Stimulated activated CD8-positive, alpha-beta memory T cell treated with anti-CD3 and anti-CD28 coated beads, Interleukin-12 subunit alpha, Interleukin-12 subunit beta, amount 100 ng/mL, for 1 hour (primary cell): ENCODE measurements at places on chromosomes 5 and 9.

DNA sequence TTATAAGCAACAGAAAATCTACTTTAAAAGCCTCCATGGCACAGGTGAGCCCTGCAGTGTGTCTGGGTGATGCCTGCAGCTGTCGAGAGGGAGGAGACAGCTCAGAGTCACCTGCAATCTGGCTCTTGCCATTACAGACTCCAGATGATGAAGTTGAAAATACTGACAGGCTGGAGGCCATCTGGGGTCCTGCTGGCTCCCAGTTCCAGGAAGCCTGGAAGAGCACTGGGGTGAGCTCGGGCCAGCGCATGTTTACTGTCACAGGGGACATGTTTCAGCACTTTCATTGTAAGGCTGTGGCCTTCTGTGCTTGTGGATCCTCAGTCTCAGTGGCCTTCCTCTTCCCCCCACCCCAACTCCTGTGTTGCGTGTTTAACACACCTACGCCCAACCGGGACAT is 28.4 kb downstream of the CEL start:
- no peak for DNase-seq

- DNase-seq: no peak
These were observed 106.6 kb downstream of the TMC1 start for GRCh38 chr9:72627956-72628540.

DNA sequence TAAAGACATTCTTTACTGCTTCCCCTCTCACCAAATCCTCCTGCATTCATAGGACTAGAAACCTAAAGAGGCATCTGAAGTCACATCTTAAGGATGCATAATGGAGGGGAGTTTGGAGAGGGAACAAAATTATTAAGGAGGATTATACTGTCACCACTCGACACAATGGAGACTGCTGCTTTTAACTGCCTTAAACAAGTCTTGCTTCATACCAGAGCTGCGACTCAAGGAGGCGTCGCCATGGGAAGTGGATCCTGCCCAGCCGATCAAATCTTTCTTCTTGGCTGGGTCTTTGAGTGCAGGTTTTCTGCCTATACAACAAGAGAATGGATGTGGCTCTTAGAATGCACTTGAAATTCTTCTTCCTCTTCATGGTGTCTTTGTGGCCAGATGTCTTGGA is 66.7 kb upstream of the FOXE1 start:
- no peak for DNase-seq

DNA sequence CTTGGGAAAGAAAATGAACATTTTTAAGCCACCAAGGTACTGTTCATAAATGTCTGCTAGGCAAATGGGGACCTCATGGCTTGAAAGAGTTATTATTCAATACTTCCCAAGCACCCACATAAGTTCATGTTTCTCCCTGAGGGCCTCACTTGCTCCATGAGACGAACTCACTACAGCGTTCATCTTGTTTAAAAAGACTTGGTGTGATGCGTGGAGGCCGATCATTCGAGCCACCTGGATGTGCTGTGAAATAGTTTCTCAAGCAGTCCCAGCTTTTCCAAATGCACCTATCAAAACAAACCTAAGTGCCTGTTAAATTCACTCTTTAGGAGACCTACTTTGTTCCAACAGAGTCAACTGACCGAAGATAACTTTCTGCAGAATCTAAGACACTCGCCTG is 103.2 kb downstream of the LHFPL2 start:
- no peak for DNase-seq

DNA sequence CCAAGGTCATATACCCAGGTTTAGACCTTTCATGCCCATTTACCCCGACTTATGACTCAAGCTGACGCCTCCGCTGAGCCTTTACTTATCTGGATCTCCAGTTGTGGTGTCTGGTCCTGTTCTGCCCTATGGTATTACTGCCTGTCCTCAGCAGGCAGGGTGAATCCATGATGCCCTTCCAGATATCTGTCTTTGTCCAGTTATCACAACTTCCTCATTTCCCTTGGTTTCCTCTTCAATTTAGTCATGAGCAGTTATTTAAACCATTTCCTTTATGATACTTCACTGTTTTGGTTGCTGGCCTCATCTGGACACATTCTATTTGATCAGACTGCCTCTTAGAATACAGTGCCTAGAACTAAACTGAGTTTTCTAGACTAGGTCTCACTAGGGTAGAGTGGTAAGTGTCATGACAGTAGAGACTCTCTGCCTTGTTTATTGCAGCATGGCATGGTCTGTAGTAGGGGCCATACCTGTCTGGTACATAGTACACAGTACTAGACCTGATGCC is 93.3 kb downstream of the MELK start:
- no peak for DNase-seq

DNA sequence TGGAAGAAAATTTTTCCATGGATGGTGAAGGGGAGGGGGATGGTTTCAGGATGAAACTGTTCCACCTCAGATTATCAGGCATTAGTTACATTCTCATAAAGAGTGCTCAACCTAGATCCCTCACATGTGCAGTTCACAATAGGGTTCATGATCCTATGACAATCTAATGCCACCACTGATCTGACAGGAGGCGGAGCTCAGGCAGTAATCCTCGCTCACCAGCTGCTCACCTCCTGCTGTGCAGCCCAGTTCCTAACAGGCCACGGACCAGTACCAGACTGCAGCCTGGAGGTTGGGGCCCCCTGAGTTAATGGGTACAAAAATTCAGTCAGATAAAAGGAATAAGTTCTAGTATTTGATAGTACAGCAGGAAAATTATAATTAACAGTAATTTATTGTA is 337.2 kb downstream of the NPR3 start:
- DNase-seq: no peak

DNA sequence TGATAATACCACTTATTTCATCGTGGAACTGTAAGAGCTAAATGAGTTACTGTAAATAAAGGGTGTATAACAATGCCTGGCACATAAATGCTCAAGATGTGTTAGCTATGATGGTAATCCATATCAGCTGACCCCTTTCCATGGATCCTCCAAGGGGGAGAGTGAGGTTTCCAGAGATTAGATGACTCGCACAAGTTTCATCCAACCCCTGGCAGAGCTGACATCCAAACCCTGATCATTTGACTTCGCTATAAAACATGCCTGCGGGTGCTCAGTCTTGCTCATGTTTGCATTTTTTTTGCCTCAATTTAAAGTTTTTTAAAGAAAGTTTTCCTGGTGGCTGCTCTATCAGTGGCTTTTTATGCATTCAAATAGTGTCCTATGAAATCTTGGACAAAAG is 145.7 kb upstream of the SMIM23 start:
- no peak for DNase-seq

GRCh38 chr5:59360130-59360555 is 533.4 kb downstream of the PDE4D start:
- DNase-seq: no peak

GRCh38 chr9:83630938-83631457 is 8.1 kb downstream of the IDNK start:
- DNase-seq: no peak

DNA sequence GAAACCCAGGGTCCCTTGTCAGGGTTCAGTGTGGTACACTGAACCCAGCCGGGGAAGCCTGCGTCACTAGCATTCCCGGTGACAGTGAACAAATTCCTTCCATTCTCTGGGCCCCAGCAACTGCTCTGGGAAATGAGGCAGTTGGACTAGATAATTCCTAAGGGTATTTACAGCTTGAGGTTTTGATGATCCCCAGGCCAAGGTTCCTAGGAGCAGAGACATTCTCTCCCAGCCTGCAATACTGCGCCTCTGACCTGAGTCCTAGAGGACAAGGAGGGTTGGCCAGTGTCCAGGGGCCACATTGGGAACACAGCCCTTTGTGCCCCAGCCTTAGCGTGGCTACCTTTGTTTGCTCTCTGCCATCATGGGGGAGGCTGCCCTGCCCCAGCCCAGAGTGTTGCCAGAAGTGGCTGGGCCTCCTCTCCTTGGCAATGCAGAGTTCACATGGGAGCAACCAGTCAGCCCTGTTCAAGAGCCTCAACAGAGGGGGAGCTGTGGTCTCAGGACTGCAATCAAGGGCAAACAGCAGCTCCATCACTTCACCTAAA is 178.2 kb downstream of the SEC61B start:
- no peak for DNase-seq

DNA sequence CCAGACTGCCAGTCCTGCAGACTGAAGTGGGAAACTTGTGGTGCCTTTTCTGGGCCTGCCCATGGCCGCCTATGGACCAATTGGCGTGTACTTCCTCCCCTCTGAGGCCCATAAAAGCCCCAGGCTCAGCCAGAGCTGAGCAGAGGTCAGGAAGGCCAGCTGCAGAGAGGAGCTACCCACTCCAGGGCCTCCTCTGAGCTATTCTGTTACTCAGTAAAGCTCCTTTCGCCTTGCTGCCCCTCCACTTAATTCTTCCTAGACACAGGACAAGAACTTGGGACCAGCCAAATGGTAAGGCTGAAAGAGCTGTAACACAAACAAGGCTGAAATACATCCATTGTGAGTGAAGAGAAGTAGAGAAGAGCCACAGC is 106.4 kb downstream of the C9orf50 start:
- DNase-seq: no peak

DNA sequence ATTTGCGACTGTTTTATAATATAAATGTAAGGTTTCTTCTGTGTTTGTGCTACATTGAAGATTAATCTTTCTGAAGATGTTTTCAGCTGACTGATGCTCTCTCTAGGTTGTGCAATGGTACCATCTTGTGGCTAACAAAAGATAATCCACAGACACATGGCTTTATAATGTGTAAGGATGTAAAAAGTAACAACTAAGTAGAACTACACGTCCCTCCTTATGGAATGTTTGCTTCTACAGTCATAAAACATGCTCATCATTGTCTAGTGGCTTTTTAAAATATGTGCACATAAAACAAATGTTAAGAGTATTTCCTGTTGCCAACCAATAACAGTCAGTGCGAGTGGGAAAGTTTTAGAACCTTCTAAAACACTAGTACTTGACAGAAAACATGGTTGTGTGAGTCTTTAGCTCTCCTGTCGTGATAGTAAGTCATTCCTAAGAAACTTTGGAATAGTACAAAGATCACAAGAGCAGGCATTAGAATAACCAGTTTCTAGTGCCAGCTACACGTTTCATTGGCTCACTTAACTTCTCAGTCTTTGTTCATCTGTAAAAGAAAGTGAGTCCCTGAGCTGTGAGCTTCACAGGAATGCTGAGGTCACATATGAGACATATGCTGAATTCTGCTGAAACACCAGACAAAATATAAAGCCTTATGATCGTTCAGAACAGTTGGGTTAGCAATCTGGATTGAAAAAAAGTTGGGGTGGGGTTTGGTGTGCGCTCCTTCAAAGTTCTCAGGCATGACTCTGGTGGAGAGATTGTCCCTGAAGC is 75.7 kb upstream of the GLIS3 start:
- no peak for DNase-seq

DNA sequence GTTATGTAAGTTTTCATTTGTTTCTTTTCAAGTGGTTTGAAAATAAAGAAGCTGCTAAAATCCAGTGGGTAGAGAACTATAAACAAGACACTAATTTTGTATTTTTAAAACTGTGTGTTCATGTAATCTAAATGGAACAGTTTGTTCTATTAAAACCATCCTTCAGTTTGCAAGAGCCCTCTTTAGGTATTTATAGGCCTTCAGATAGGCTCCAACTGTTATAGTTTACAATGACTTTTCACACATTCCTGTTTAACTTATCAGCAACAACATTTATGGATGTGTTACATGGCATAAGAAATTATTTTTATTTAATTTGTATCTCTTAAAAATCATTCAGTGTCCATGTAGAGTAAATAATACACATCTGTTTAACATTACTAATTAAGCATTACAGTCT is 126.7 kb upstream of the SLCO6A1 start:
- no peak for DNase-seq

GRCh38 chr5:11105696-11106095 is 344.7 kb upstream of the DAP start:
- DNase-seq: no peak

DNA sequence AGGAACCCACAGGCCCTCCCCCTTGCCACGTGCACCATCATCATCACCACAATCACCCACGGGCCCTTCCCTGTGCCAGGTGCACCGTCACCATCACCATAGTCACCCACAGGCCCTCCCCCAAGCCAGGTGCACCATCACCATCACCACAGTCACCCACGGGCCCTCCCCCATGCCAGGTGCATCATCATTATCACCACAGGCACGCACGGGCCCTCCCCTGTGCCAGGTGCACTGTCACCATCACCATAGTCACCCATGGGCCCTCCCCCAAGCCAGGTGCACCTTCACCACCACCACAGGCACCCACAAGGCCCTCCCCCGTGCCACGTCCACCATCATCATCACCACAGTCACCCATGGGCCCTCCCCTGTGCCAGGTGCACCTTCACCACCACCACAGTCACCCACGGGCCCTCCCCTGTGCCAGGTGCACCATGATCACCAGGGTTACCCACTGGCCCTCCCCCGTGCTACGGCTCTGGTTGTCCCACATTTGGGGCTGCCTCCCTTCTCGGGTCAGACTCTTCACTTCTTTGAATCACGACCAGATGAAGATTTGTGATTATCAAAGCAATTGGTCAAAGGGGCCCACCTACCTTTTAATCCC is 69.1 kb upstream of the OLFM1 start:
- no peak for DNase-seq

DNA sequence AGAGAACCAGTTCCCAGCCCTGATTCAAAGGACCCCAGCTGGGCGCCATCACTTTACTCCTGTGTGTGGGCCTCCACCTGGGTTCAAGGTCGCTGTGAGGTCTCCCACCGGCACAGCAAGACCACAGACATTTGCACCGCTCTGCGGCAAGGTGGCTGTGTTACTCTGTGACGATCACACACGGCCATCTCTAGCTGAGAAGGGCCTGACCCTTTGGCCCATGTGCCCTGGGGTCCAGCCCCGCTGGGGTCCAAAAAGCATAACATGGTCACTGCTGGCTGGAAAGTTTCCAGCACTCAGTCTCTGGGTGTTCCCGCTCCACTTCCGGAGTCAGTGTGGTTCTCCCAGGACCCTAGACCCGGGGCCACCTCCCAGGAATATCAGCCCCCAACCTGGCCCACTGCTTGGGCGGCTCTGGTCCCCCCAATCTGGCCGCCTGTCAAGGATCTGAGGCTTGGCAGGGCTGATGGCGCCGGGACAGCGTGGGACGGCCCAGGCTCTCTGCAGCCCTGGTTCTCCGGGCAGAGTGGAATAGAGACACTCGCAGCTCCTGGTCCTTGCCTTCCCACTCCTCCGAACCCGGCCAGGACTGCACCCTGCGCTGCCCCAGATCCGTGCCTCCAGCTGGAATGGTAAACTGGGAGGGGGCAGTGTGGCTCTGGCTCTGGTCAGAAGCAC is 3.9 kb upstream of the LMX1B start:
- DNase-seq: no peak
